ENCODE measurements at places on chromosomes 1 and 21.
A peak's percentile ranks its signal among the peaks of the same experiment; 100 is the strongest.

GRCh38 chr1:156247460-156248322, at the start of gene PAQR6:
Gene PAQR6, minus strand, starts transcription at chr1:156248056. Its CDS starts 1,325 bp downstream, at chr1:156246731.
- no peak for DNase-seq

DNA sequence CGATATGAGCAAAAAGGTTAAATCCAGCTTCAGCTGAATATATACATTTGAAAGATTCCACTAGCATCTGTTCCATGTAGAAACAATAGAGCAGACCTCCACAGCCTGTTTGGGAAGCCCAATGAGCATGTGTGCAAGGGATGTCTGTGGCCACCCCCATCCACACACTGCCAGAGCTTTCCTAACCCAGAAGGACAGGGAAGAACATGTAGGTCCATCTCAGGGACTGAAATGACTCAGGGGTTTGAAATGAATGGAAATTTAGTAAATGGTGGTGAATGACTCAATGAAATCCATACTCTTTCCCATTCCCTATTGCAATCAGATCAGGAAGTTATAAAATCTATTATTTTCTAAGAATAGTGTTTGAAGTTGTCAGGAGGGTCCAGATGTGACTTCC, 397.2 kb downstream of the DUSP10 start:
- no peak for DNase-seq

DNA sequence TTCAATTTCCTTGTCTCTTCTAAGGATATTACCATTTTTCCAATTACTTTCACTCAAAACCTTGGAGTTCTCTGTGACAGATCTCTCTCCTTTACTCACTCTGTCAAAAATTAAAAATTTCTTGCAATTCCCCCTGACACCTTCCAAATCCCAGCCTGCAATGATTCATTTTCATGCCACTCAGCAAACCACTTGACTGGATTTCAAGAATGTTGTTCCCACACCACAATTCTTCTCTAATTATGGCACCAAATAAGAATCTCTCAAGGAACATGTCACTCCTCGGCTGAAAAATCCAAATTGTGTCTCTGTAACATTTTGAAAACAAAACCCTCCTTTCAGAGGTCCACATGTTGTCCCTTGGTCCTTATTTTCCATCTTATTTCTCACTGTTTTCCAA, 438.9 kb upstream of the ZP4 start:
- no peak for DNase-seq

DNA sequence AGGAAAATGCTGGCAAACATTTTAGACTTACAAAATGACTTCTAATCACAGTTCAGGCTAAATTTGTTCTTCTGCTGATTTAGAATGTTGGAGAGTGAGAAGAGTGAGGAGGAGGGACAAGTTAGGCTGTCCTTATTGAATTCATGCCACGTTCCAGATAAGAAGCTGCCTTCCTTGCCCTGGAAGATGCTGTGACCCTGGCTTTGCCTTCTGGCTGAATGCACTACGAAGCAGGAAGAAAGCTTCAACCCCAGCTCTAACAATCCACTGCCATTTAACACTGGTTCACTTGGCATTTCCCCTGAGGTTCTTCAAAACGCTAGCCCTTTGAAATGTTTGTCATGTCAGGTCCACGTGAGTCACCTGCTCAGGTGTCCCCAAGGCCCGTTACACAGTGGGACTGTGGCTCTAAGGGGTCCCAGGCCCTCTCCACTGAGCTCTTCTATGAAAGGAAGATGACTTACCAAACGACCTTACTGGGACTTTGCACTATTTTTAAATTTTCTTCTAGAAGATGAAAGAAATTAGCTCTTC, 30.0 kb upstream of the LRRC8C start:
- peak; percentile 58 for DNase-seq

DNA sequence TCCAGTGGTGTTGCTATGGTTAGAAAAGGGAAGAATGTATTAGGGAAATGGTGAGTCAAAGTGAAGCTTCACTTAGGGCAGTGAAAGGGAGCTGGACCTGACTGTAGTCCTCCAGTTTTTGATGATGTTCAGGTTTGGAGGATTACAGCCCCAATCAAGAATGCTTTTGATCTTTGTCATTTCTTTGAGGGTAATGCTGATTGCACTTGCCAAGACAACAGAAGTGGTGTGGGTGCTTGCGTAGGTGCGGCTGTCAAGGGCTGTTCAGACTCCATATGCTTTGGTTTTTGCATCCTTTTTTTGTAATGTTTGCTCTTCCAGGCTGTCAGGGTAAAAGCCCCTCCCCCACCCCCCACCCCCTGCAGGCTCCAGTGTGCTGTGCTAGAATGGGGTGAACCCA, 38.9 kb downstream of the HHAT start:
- DNase-seq = no peak

DNA sequence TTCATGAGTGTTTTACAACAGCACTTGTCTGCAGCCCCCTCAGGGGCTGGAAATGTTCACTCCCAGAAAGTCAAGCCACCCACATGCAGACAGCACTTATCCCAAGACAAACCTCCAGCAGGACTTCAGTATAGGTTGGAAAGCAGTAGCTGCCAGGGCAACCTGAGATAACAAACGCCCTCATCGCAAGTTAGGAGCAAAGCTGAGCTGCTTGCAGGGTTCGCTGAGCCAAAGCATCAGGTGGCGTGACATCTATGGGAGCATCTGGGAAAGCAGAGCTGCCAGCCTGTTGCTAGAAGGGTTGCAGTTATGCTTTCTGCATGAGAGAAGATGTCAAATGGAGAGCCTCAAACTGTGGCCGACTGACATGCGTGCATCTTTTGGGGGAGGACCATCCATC, 4.2 kb upstream of the STXBP3 start:
- DNase-seq = no peak

GRCh38 chr1:36782785-36783184, 251.5 kb downstream of the GRIK3 start:
- no peak for DNase-seq

- DNase-seq = peak; percentile 56
Measured at GRCh38 chr1:206737729-206738201, 32.8 kb upstream of the IL19 start.

DNA sequence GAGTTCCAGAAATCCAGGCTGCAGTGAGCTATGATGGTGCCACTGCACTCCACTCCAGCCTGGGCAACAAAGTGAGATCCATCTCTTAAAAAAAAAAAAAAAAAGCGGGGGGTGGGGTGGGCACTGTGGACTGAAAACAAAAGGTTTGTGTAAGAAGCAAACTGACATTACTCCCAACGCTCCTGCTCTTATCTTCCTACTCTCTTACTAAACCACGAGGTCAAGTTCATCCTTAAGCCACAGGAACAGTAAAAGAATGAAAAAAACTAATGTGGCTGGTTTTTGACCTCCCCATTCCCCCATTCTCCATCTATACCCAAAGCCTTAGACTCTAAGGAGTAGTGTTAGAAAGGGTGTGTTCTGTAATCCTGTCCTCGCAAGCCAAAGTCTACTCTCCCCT, 30.8 kb downstream of the TFAP2E start:
- no peak for DNase-seq

DNA sequence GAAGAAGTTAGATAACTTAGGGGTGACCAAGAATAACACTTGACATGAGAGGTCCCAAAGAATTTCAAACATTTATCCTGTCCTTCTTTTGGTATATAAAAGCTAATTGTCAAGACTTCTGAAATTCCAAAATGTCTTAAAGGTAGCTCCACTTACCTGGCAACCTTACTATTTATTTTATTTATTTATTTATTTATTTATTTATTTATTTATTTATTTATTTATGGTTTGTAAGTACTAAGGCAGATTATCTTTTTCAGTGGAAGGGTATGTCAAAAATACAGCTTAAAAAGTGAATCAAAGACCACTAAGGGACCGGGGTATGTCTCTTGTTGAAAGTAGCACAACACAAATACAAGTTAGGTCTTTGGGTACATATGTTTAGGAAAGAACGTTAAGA, 620.8 kb upstream of the B3GALT2 start:
- no peak for DNase-seq

DNA sequence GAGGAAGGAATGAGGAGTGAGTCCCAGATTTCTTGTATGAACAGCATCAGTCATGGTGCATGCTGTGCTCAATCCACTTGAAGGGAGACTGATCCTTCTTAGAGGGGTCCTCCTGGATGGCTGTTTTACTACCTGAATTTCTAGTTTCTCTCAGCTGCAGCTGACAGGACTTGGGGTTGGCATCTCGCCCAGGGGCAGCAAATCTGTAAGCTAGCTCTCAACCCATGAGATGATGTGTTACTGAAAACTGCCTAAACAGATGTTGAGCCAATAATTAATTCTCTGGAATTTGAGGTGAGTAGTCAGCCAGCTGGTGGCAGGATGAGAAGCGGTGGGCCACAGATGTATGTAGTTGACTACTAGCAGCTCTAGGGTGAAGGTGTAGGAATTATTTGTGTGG, 19.6 kb downstream of the BACH1 start:
- no peak for DNase-seq

DNA sequence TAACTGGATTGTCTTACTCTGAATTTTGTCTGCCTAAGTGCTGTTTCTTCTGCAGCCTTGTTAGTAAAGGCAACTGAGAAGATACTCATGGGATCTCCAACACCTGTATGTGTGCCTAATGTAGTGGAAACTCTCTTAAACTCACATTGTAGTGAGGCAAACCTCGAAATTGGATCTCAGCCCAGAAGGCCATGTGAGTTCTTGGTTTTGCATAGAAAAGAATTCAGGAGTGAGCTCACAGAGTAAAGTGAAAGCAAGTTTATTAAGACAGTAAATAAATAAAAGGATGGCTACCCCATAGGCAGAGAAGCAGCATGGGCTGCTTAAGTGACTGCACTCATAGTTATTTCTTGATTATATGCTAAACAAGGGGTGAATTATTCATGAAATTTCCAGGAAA, 1344.7 kb downstream of the NCAM2 start:
- no peak for DNase-seq

DNA sequence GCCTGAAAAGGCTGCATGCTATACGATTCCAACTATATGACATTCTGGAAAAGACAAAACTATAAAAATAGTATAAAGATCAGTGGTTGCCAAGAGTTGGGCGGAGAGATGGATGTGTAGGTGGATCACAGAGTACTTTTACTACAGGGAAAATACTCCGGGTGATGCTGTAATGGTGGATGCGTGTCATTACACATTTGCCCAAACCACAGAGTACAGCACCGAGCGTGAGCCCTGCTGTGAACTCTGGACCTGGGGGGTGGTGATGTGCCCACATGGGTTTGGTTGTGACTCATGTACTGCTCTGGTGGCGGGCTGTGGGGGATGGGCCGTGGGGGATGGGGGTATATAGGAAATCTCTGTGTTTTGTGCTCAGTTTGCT, 162.7 kb upstream of the COL6A1 start:
- DNase-seq = peak; percentile 87

GRCh38 chr1:32334864-32335534, 1.0 kb downstream of the MARCKSL1 start:
- DNase-seq = peak; percentile 72

- DNase-seq = no peak
Measured at GRCh38 chr1:30189818-30190500, 533.4 kb downstream of the MATN1 start.

GRCh38 chr1:40240390-40240789, 7.3 kb upstream of the TMCO2 start:
- no peak for DNase-seq

GRCh38 chr1:110675060-110675791, 486 bp upstream of the KCNA3 start:
- no peak for DNase-seq

GRCh38 chr1:54365398-54365797, 40.8 kb downstream of the SSBP3 start:
- DNase-seq = no peak

GRCh38 chr21:46264690-46265144, 20.7 kb downstream of the MCM3AP start:
- DNase-seq = peak; percentile 34

DNA sequence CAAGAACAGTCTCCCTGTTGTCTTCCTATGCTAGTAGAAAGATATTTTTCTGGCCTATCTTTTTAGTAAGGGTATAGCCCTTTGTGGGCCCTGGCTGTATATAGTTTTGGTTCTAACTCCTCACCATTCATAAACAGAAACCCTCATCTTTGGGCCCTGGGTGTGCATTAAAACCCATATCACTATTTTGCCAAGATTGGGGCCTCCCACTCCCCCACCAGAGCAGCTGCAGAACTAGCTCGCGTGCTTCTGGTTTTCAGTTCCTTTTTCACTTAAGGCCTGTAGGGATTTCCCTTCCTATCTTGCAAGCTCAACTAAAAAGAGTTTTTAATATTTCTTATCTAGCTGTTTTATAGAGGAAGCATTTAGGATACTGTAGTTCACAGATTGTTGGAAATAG, 106.4 kb downstream of the RGL1 start:
- peak; percentile 32 for DNase-seq

GRCh38 chr1:155339515-155340097, 18.9 kb downstream of the RUSC1 start:
- no peak for DNase-seq

- no peak for DNase-seq
Measured at GRCh38 chr1:159587461-159587951, at the start of gene APCS. Gene APCS, plus strand, starts transcription at chr1:159587826. Its CDS starts 96 bp downstream, at chr1:159587922.

DNA sequence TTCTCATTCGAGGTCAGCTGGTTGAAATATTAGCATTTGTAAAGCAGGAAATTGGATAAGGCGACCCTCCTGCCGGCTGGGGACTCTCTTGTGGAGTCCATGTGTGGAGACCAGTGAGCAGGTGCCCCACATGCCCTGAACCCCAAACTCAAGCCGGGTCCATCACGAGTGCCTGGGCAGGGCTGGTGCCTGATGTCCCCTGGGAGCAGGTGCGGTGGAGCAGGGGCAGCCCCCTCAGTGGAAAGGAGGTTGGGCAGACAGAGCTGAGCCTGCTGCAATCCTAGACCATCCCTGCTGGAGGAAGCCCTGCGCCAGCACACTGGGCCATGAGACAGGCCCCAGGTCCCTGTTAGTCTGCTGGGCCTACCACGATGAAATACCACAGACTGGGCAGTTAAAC, 395.6 kb downstream of the NPHP4 start:
- DNase-seq = no peak

GRCh38 chr1:3352952-3353331, 101.5 kb upstream of the ARHGEF16 start:
- no peak for DNase-seq

DNA sequence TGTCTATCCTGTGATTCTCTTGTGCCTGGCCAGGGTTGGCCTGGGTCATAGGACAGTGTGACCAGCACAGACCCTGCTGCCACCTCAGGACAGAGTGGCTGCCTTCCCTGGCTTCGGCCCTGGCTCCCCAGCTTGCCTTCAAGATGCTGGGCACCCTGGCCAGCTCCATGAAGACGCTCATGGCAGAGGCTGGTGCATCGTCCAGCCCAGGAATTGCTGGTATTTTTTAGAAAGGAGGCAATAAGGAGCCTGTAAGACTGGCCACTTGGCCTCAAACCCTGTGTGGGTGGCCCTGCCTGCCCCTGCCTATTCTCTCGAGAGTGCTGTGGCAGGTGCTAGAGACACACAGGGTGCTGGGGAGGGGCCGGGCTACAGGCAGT, 70.4 kb upstream of the ACTRT2 start:
- DNase-seq = no peak

GRCh38 chr1:75085931-75086330, 48.3 kb upstream of the LHX8 start:
- DNase-seq = no peak

All from activated T-cell treated with anti-CD3 and anti-CD28 coated beads, Interleukin-2, amount 50 U/mL, for 48 hours (primary cell).